ENCODE measurements at places on chromosomes 3 and 15. TPM values are rescaled to one million over a fixed set of nuclear protein-coding genes. Genes with fewer than 3 reads are reported as not detected.

ZDHHC23 gene
- 3.0 TPM for total RNA-seq

VEPH1 gene
- not detected for total RNA-seq

KBTBD8 gene
- 4.2 TPM for total RNA-seq

CCR9 gene
- not detected for total RNA-seq

SERP1 gene
- 22.0 TPM for total RNA-seq

SLC51B gene
- total RNA-seq: not detected

LXN gene
- total RNA-seq: 2.4 TPM

GOLGA6B gene
- total RNA-seq: not detected

KBTBD13 gene
- 9.4 TPM for total RNA-seq

SI gene
- not detected for total RNA-seq

EBLN2 gene
- 1.2 TPM for total RNA-seq

CPLX3 gene
- total RNA-seq: 3.6 TPM

GOLGA8J gene
- not detected for total RNA-seq

LYZL4 gene
- not detected for total RNA-seq

MLF1 gene
- total RNA-seq: 212 TPM

ZNF660 gene
- 0.73 TPM for total RNA-seq

EDEM1 gene
- total RNA-seq: 7.4 TPM

LRRC31 gene
- total RNA-seq: not detected

NLGN1 gene
- 7.8 TPM for total RNA-seq

GPR149 gene
- not detected for total RNA-seq

CPNE9 gene
- not detected for total RNA-seq

GP9 gene
- not detected for total RNA-seq

COL7A1 gene
- 16.1 TPM for total RNA-seq

CILP gene
- 3.5 TPM for total RNA-seq

C3orf49 gene
- not detected for total RNA-seq

FOXL2NB gene
- total RNA-seq: not detected

SELENOS gene
- total RNA-seq: 41.1 TPM

UQCRC1 gene
- total RNA-seq: 1,265 TPM

LARP6 gene
- 47.6 TPM for total RNA-seq

TRH gene
- total RNA-seq: not detected

PROS1 gene
- 19.8 TPM for total RNA-seq

CD200R1 gene
- 0.75 TPM for total RNA-seq

SERPINI2 gene
- total RNA-seq: 0.40 TPM

HOMER2 gene
- 55.1 TPM for total RNA-seq

RNF13 gene
- total RNA-seq: 45.0 TPM

HAPLN3 gene
- 2.0 TPM for total RNA-seq

ITIH3 gene
- total RNA-seq: 0.35 TPM

MEIS2 gene
- total RNA-seq: 43.9 TPM

ACTC1 gene
- total RNA-seq: 12,822 TPM

DCUN1D1 gene
- total RNA-seq: 32.2 TPM

TBC1D2B gene
- 9.8 TPM for total RNA-seq

CORO2B gene
- total RNA-seq: 6.6 TPM

KIF15 gene
- 0.73 TPM for total RNA-seq

LRCH3 gene
- total RNA-seq: 18.0 TPM

All from Right ventricle myocardium superior (tissue), 1 donor.